ENCODE measurements at places on chromosomes 16 and 17.
A peak's percentile ranks its signal among the peaks of the same experiment; 100 is the strongest.

DNA sequence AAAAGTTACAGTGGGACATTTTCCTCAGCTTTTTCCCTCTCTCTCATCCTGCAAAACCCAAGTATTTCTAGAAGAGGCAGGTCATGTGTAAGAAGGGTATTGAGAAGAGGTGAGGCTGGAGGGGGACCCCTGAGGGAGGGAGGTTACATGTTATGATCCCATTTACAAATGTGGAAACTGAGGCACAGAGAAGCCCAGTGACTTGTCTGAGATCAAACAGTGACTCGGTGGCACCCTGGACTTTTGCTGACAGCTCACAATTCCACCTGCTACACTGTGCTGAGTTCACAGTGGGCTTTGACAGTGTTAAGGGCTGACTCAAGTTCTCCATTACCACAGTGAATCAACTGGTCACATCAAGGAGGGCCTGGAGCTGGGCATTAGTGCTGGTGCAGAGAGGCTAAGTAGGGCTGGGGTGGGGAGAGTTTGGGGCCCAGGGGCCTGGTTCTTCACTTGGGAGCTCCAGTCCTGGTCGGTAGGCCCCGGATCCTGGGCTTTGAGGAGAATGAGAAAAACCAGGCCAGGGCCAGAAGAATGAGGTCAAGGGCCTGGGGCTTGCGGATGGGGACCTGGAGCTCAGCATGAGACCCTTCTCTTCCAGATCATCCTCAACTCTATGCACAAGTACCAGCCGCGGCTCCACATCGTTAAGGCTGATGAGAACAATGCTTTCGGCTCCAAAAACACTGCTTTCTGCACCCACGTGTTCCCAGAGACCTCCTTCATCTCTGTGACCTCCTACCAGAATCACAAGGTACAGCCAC lies 26.0 kb downstream of the TBX4 start:
- DNase-seq, result no peak

DNA sequence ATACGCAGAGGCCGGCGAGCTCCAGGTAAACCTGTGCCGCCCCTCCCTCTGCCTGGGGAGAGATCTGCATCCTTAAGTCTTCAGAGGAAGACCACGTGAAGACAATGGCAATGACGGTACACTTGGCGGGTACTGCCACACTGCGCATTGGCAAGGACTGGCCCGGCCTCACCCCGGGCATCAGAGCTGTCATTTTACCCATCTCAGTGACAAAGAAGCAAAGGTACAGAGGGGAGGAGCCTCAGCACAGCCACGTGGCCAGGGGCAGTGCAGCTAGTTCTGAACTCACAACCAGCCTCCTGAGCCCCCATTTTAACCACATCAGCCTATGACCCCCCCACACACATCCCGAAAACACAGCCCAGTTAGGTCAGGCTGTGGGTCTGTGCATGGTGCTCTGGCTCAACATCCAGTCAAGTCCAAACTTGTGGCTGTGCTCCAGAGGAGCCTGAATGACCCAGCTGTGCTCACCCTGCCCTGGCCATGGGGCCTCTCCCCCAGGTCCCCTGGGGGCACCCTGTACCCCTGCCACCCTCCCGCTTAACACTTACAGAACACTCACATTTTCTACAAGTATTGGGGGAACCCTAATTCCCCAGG lies 80.6 kb downstream of the C16orf95 start:
- no peak for DNase-seq

- peak; percentile 99 for DNase-seq
Measured at GRCh38 chr16:2905241-2905987, 6.3 kb upstream of the FLYWCH1 start.

GRCh38 chr16:269061-269796 lies 6.5 kb downstream of the RGS11 start:
- DNase-seq, result no peak

GRCh38 chr17:41711669-41712400 lies at the start of gene GAST:
Gene GAST, plus strand, starts transcription at chr17:41712331. Its CDS starts 3,106 bp downstream, at chr17:41715437.
- DNase-seq, result no peak
